ENCODE measurements at places on chromosomes 3 and 15. TPM values are rescaled to one million over a fixed set of nuclear protein-coding genes. Genes with fewer than 3 reads are reported as not detected.

Gene LRTM1
- total RNA-seq = not detected

GRCh38 chr3:114899186-114899931, 247.7 kb downstream of the ZBTB20 start:
- no peak for DNase-seq

Gene IQGAP1
- 297 TPM for total RNA-seq

DNA sequence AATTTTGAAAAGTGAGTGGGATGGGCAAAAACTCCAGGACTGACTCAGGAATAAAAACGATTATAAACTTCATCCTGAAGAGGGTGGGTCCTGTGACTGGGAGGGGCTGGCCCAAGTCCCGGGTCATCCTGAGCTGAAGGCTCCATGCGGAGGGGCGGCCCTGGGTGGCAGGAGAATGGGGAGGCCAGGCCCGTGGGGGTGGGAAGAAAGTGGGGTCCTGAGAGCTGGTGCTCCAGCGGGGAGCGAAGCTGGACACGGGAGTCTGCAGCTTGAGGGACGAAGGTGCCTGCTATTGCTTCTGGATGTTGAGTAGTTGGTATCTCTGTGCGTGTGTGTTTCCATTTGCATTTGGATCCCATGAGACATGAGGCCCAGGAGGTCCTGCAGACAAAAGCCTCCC, 4.7 kb upstream of the OCA2 start:
- no peak for DNase-seq

- no peak for DNase-seq
Measured at GRCh38 chr3:158419820-158420653, 151.0 kb upstream of the MLF1 start.

DNA sequence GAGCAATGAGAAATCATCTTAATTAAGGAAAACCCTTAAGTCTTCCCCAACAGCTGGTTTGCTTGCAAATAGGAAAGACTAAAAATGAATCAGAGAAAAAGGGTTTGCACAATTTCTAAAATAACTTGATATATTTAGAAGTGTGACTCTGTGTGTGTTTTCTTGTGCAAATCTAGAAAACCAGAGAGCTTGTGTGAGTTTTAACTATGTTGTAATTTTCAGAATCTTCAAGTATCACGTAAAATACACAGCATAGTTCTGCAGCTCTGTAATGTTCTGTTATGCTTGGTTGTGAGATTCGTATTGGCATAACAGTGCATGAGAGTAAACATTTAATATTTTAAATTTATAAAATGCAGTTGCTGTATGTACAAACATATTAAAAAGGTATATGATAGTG, 74.7 kb upstream of the GAP43 start:
- DNase-seq = no peak

Gene CMC1
- total RNA-seq = 7.1 TPM

Gene FBXO40
- total RNA-seq = not detected

DNA sequence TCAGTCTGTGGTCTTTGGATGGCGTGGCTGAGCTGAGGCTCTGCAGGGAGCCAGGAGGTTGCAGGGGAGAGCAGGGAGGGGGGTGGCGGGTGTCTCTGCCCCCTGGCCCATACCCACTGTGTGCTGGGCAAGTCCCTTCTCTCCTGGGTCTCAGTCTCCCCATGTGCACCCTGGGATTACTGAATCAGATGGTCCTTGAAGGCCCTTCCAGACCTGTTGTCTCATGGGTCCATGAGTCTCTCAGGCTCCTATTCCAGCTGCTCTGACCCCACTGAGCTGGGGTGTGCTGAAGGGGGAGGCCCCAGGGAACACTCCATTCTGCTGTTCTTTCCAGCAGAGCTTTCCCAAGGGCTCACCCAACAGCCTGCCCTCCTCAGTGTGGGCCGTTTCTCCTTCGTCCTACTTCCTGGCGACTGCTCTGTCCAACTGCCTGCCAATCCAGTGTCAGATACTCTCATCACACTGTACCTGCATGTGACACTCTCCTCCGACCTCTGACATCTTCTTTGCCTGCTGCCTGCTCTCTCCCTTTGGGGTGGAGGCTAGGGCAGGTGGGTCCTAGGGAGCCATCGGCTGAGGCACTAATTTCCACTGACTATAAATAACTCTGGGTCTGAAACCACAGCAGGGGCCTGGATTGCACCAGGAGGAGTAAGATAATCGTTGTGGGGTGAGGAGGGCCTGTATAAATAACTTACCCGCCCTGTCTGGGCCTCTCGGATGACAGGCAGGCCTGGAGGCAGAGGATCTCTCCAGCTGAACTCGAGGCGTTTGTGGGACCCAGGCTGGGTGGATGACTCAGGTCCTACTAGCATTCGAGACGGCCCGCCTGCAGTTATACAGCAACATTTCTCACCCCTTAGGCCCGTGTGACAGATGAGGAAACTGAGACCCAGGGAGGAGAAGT, 67.1 kb downstream of the ATP2B2 start:
- DNase-seq = peak; percentile 7

GRCh38 chr3:133995264-133995663, 34.5 kb downstream of the SLCO2A1 start:
- no peak for DNase-seq

- peak; percentile 41 for DNase-seq
Measured at GRCh38 chr3:46936733-46937250, 39.8 kb downstream of the CCDC12 start.

Gene ZNF385D
- total RNA-seq = 0.64 TPM

- no peak for DNase-seq
Measured at GRCh38 chr3:37266809-37267208, 92.4 kb upstream of the LRRFIP2 start.

Gene CHRM5
- total RNA-seq = under 0.01 TPM

GRCh38 chr3:21269882-21270281, 481.1 kb downstream of the ZNF385D start:
- peak; percentile 2 for DNase-seq

Gene EPHB1
- 0.32 TPM for total RNA-seq

Gene SLC12A1
- not detected for total RNA-seq

Gene AHSG
- total RNA-seq = not detected

GRCh38 chr15:70781236-70781635, 17.9 kb upstream of the UACA start:
- DNase-seq = no peak

Gene GLDN
- total RNA-seq = 0.32 TPM

DNA sequence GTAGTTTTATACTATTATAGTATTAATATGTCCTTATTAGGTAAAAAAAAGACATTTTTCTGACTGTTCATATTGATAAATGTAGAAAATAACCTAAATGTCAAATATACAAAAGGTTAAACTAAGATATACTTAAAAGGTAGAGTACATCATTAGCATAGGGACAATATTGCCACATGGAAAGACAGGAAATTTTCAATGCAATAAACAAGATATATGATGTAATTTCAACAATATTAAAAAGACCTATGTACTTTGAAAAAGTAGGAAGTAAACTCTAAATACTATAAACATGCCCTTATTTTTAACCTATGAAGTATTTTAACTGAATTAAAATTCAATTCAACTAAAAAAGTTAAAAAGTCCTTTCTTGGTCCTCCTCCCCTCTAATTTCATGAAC, 1.9 kb downstream of the SPG11 start:
- DNase-seq = no peak

- DNase-seq = peak; percentile 90
Measured at GRCh38 chr3:149382101-149382467, 4.6 kb upstream of the TM4SF1 start.

DNA sequence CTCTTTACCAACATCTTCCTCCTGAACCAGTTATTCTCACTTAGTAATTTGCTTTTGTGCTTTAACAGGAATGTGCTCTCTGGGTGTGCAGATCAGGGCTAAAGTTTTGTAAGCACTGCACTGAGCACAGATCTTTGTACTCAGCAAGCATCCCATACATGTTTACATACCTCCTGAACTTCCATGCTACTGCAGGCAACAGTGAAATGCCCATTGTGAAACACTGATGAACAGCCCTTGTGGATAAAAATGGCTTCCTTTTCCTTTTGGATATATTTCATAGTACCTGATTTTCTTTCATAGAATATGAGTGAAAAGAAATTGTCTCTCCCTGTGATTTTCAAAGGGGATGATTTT, 855.9 kb downstream of the MCTP2 start:
- peak; percentile 77 for DNase-seq

DNA sequence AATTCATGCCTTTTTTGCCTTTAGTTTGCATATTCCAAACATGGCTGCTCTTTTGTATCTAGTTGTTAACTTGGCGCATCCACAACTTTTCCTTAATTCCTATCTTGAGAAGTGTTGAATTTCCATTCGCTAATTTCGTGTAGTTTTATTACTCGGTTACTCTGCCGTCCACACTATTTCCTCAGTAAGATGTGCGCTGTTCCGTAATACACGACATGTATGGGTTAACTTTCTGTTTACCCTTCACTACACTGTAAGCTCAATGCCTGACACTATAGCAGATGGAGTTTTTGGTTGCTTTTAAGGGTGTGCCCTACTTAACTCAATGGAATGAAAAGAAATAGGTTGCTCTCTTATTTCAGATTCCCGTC, 724 bp downstream of the RPSA start:
- DNase-seq = peak; percentile 52

DNA sequence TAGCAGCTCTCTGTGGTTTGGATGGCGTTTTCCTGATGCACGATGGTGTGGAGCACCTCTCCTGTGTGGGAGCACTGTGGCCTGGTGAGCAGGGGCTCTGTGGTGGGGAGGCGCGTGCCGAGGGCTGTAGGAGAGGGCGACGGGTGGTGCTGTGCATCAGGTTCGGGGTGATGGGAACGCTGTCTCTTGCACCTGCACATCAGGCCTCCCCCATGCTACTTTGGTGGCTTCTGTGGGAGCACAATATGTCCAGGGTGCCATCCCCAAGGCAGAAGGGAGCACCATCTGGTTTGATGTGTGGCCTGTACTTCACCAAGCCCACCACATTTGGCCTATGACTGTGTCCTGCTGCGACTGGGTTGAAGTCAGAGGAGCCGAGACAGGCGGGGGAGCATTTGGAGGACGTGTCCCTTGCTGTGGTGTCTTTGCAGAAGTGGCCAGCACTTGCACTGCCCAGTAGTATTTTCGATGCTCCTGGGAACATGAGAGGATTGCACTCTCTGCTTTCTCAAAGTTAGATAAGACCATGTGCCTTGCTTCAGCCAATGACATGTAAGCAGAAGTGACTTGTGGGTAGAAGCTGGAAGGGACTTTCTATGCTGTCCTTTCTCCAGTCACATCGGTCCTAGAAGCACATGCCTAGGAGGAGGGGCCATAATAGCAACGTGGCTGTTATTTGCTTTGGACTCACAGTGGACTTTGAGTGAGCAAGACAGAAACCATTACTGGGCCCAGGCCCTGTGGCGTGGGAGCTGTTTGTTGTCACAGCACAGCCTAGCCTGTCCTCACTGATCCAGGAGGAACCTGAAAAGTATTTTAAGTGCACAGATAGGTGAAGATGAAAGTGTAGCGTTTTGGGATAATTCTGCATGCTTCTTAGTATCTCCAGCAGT, 72.1 kb downstream of the APBA2 start:
- no peak for DNase-seq

Gene FBXL2
- 16.8 TPM for total RNA-seq

DNA sequence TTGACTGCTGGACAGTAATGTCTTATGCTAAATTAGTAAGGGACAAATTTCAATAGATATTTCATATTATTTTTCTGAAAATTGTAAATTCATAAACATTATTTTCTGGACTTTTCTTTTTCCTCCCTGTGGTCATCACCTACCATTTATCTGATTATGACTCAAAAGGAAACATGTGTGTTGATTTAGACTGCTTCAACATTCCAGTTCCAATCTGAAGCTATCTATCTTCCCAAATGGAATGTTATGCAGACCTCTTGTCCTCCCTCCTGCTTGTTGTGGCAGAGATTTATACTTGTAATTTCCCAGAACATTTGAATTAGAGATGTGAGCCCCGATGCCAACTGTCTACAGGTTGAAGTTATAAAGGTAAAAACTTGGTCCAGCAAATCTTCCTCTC, 803.4 kb downstream of the TUSC7 start:
- DNase-seq = peak; percentile 16

GRCh38 chr3:165522386-165522785, 314.8 kb downstream of the BCHE start:
- DNase-seq = no peak

DNA sequence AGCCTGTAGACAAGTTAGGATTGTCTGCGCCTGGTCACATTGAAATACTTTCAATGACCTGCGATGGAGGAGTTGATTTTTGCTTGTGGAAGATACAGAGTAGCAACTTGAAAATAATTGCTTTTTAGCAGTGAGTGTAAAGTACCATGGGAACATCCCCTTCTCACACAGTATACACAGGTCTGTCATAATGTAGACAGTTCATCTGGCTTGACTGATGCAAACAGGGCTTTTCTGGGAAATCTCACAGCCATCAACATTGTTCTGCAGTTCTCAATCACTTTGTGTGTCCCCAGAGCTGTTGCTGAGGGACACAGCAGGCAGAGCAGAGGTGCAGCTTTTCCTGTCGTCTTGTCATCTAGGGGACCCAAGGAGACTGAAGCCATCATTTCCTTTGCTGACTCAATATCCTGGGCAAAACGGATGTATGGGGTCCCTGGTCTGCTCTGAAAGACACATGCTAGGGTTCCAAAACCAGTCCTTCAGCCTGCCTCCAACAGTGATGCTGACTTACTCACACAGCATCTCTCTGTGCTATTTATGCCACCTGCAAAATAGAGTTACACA, 5.3 kb upstream of the REC114 start:
- no peak for DNase-seq

Gene SLC2A2
- under 0.01 TPM for total RNA-seq

DNA sequence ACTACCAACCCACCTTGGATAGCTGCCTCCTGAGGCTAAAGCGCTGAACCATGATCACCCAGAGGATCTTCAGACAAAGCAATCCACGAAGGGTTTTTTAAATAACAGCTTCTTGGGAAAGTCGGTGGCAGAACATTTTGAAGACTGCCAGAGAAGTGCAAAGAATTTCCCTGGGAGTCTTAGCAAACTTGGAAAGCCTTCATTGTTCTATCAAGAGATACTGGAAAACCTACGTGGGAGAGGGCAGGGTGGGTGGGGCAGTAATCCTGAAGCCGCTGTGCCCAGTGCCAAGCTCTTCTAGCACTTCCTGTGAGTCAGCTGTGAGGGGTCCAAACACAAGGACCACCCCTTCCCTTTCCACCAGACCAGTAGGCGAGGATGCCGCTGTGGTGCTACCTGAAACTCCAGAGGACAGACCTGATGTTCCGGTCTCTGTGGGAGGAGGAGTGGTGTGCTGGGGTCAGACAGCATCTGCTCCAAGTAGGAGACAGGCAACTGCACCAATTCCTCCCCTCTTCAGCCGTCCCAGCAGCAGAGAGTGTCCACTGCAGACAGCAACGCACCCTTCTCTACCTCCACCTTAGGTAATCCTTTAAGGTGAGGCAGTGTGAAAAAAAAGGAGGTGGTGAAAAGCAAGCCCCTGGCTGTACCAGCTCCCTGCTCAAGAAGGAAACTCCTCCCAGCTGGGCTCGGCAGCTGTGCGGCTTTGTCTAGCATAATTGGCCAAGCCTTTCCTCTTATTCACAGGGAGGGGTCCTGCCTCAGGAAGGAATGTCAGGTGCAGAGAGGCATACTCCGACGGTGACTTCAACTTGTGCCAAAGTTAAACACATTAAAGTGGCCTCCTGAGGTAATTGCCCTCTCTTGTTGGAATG, 99.0 kb downstream of the TMCC1 start:
- no peak for DNase-seq

Measured in fibroblast of villous mesenchyme (primary cell).